T1000 (cell line): ENCODE measurements at places on chromosomes 5 and 9.

DNA sequence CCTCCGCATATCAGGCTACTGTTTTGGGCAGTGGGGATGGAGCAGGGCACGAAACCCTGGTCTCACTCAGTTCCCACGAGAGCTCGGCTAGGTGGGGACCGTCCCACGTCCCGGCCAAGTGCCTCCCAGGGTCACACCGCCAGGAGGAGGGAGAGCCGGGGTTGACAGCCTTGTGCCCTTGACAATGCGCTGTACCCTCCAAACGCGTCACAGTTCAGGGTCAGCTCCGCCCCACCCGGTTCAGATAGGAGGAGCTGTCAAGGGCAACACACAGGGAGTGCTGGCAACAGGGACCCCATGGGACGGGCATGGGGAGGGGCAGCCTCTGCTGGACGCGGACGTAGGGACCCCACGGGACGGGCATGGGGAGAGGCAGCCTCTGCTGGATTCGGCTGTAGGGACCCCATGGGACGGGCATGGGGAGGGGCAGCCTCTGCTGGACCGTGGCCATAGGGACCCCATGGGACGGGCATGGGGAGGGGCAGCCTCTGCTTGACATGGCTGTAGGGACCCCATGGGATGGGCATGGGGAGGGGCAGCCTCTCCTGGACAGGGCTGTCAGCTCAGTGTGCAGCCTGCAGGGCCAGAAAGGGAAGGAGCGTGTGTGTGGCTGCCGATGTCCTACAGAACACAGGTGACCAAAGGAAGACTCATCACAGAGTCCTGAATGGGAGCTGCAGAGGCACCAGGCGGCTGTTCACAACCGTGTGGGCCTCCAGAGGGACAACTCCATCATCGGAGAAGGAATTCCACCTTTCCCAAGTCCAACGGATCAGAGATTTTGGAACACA, 29.4 kb downstream of the PNPLA7 start:
- DNase-seq = no peak

DNA sequence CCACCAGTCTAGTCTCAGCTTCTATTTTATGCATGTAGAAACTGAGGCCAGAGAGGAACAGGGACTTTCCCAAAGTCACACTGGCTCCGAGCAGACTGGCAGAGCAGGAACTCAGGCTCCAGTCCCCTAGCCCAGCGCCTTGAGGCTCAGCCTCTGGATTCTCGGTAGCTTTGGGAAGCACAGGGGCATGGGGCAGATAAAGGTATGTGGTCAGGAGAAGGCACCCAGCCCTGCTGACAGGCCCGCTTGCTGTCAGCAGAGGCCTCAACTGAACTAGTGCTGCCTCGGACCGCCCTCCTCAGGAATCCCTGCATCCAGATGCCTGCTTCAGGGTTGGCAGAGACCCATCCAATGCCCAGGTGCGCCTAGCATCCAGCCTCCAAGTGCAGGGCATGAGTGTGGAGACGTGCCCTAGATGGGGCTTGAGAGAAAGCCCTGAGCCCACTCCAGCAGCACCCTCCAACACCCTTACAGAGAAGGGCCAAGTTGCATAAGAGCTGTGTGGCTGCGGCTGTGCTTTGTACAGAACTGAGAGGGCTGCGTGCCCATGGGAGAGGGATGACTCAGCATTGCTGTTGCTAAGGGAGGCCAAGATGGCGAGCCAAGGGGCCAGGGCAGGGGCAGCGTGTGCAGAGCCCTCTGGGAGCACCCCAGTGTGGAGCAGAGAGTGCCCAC, 168.6 kb downstream of the MACROH2A1 start:
- DNase-seq = no peak

DNA sequence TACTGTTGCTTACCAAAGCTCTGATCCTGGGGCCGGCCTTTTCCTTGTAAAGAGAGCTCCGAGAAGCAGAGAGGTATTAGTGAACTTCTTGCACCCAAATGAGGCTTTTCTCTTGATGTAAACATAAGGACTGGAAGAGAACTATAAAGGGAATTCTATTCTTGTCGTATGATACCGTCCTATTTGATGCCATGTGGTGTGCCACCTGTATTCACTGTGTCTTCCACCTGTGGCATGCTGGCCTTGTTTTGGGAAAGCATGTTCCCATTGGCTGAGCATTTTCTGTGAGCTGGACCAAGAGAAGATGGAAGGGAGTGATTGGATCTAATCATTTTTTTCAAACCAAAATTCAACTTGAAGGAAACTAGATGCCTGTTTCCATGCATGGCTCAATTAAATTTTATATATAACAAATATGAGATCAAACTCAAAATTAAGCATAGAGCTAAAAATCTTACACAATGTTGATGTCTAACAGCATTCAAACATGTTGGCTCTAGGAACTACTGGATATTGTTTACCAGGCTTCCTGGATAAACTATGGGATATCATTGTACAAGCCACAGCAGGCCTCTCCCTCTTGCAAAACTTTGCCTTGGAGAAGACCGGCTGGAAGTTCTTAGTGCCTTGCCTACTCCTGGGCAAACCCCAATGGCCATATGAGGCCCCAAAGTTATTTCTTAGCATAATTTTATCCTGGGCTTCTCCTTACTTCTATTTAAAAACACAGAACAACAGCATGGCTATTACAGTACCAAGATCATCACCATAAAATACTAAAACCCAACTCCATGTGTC, 115.3 kb downstream of the TSSK1B start:
- DNase-seq = no peak

DNA sequence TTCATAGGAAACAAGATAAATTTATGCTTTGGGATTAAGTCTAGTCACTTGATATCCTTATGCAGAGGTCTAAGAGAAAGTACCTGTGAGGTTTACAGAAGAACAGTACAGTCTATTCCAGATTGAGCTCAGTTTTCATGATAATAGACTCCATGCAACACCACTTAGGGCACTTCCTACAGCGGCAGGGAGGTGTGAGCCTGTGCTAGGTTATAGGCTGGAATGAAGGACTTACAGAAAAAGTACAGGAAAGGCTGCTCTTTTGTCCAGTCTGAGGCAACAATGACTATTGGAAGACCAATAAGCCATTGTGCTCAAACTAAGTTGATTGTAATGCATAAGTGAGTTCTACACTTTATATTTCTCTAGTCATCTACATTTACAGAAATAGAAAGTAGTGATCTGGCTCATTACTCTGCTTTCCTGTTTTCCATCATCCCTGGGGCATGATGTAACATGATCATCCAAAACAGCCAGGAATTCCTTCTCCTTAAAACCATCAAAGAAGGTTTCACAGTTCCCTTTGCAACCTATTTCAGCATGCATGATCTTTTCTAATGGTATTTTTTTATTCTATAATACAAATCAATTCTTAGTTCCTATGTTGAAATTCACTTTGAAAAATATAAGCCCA, 322.8 kb downstream of the SLF1 start:
- no peak for DNase-seq

DNA sequence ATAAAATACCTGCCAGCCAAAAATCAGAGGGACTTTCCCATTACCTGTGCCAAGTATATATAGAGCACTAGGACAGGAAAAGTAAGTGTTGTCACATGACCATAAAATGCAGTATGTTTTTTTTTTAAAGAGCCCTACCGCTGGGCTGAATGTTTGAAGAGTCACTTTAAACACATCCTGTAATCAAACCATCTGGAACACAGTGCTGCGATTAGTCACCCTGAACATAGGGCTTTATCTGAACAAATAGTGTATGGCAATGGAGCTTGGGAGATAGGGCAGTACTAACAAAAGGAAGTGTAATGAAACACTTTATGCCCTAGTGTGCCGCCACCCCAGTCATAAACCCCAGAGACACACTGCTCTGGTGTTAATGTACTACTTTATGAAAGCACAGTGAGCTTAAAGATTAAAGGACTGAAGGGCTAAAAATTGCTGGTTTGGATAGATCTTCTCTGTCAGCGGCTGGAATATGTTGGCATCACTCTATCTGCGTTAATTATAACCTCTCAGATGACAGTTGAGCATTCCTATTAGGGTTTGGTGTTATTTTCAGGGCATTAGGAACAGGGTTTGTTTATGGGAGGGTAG, 90.4 kb downstream of the ZNF608 start:
- no peak for DNase-seq

GRCh38 chr9:116055536-116055935, 98.1 kb upstream of the PAPPA start:
- DNase-seq = no peak

- peak; percentile 80 for DNase-seq
Observed at GRCh38 chr9:121556580-121556979, 56.9 kb upstream of the GGTA1 start.

DNA sequence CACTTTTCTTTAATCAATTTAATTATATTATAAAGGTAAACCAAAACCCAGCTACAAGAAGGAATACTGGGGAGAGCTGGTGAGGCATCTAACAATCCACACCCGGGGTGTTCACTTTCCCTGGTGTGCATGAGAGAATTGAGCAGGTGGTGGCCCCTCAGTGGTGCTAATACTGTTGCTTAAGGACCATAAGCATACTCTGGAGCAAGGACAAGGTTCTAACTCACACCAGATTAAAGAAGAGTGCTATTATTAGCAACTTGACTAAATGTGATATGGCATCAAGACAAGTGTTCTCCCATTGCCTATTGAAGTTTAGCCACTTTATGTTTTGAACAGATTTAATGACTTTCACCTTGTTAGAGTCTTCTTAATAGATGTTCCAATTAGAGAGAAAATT, 8.8 kb downstream of the RGS7BP start:
- DNase-seq = no peak

- no peak for DNase-seq
Observed at GRCh38 chr5:74421377-74421776, 219.2 kb downstream of the ENC1 start.

- DNase-seq = no peak
Observed at GRCh38 chr5:53318303-53318702, 162.1 kb upstream of the FST start.

DNA sequence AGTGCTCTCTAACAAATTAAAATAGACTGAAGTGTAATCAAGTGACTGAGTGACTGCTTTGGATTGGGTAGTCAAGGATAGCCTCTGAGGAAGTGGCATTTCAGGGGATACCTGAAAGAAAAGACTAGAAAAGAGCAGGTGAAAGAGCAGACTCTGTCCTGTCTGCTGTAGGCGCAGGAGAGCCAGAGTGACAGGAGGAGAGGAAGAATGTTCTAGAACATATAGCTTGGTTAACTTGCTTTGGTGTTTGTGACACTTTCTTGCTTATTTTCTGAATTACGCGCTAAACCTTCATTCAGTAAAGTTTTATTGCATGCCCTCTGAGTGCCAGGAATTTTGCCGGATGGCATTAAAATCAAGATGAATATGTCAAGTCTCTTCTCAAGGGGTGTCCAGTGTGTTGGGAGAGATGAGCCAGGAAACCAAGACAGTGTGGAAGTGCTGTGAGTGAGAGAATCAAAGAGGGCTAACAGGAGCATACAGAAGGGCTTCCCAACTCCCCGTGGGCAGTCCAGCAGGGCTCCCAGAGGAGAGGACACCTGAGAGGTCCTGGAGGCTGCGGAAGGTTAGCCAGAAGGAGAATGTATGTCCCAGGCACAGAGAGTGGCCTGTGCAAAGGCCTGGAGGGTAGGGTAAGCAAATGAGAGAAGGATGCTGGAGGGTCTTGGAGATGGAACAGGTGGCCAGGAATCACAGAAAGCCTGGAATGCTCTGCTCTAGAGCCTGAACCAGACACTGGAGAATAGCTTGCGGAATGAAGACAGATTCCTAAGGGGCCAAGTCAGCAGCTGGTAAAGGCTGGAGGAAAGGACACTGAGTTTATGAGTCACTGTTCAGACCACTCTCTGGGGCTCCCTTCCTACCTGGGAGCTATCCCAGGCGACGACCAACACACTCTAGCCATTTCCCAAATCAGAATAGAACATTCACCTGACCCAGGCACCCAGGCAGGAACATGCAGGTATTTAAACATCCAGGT, 59.3 kb downstream of the SLC22A5 start:
- DNase-seq = no peak

- no peak for DNase-seq
Observed at GRCh38 chr5:73682176-73682575, 56.2 kb downstream of the ARHGEF28 start.

DNA sequence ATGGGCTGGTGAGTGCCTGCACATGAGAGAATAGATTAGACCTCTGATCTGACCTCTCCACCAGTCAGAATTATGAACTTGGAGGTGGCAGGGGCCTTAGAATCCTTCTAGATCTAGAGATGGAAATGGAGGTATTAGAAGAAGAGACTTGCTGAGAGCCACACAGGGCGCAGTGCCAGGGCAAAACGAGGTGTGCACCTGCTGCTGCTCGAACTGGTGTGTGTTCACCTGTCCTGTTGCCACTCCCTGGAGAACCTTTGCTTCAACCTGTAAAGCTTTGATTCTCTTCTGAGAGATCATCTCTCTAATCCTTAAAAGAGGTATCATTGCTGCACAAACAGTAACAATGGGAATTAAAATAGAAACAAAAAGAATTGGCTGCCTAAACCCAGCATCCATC, 24.9 kb downstream of the FRMPD1 start:
- no peak for DNase-seq

DNA sequence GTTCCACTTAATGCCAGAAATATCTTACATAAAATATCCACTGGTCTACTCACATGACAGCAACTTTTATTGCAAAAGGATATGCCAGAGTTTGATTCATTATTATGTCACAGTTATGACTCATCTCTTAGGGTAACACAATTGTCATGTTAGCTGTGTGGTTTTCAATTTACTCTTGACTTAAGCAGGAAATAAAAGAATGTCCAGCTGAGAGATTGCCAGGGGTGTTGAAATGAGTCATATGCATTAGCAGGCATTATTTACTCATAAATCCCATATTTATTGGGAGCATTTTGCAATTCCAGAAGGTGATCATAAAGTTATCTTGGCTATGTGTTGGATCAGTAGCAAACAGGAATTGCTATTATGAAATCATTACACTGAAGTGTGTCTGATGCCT, 1164.6 kb upstream of the CDH18 start:
- no peak for DNase-seq

GRCh38 chr9:23934291-23934906, 108.4 kb upstream of the ELAVL2 start:
- DNase-seq = no peak

DNA sequence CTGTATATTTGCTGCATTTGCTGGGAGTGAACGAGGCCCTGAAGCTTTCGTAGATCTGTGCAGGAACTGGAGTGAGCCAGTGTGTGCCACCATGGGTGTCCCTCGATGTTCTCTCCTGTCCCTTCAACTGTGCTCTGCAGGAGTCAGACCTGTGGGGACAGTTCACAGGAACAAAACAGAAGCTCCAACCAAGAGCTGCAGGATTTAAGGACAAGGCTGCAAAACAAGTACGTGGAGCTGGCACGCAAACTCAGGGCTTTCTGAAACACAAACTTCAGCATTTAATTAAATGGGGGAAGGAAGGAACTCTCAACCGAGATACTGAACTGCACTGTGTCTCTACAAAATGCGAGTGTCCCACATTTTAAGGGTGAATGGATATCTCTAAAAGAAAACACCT, 24.2 kb downstream of the BASP1 start:
- DNase-seq = no peak

- no peak for DNase-seq
Observed at GRCh38 chr5:394671-395155, 48.3 kb upstream of the EXOC3 start.

GRCh38 chr9:2208991-2209390, 193.8 kb downstream of the SMARCA2 start:
- no peak for DNase-seq
